Stimulated activated CD8-positive, alpha-beta memory T cell treated with anti-CD3 and anti-CD28 coated beads, Interleukin-12 subunit alpha, Interleukin-12 subunit beta, amount 100 ng/mL, for 4 hours (primary cell): ENCODE measurements at places on chromosomes 4 and X.

GRCh38 chr4:178082906-178083305 is 640.7 kb upstream of the AGA start:
- no peak for DNase-seq

DNA sequence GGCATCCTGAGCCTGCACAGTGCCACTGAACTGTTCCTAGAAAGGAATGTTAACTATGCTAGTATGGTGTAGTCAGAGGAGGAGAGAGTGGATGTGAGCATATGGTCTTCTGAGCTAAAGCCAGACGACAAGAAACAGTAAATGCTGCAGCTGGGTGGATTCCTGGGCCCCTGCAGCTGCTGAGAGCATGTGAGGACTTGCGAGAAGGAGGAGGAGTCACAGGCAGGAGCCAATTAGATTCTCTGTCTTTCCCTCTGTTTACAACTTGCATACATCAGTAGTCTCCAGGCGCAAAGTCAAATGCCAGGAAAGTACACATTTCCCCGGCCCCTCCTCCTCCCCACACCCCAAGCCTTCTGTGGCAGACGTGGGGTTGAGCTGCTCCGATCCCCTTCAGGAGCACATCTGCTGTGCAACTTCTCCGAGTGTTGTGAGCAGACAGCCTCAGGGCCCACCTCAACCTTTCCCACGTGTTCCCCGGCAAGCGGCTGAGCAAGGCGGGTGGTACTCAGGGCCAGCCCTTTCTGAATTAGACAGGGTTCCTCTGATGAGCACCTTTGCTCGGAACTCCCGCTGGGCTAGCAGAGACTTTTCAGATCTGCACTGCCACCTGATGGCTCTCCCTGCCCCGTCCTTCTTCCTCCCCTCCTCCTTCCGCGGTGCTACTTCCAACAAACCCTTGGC is 108.7 kb upstream of the ATP6AP2 start:
- DNase-seq, result no peak

DNA sequence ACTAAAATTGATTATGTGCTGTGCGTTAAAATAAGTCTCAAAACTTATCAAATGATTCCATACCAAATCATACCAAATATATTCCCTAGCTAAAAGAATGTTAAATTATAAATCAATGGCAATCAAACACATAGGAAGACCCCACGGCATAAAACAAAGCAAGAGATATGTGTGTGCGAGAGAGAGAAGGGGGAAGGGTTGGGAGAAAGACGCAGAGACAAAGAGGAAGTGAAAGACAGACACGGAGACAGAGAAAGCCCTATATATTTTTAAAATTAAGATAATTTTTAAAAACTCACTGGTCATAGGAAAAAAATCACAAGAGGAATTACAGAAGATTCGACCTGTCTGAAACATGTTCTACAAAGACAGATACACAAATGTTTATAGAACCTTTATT is 371.4 kb downstream of the NLGN4X start:
- DNase-seq, result no peak

GRCh38 chr4:112321776-112322684 is 24.9 kb downstream of the ALPK1 start:
- peak; percentile 26 for DNase-seq

DNA sequence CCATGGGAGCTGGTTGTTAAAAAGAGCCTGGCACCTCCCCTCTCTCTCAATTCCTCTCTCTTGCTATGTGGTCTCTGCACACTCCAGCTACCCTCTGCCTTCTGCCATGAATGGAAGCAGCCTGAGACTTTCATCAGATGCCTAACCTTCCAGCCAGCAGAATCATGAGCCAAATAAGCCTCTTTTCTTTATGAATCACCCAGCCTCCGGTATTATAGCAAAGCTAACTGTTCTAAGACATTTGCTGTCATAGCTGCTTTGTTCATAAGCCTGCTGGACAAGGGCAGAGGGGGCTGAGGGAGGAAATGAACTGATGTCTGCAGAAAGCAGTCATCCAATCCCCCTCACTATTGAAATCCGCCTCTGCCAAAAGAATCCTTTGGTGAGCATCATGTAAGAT is 196.7 kb downstream of the ZNF330 start:
- no peak for DNase-seq

- no peak for DNase-seq
These were observed 44.1 kb upstream of the SEC24B start for GRCh38 chr4:109389369-109390114.

DNA sequence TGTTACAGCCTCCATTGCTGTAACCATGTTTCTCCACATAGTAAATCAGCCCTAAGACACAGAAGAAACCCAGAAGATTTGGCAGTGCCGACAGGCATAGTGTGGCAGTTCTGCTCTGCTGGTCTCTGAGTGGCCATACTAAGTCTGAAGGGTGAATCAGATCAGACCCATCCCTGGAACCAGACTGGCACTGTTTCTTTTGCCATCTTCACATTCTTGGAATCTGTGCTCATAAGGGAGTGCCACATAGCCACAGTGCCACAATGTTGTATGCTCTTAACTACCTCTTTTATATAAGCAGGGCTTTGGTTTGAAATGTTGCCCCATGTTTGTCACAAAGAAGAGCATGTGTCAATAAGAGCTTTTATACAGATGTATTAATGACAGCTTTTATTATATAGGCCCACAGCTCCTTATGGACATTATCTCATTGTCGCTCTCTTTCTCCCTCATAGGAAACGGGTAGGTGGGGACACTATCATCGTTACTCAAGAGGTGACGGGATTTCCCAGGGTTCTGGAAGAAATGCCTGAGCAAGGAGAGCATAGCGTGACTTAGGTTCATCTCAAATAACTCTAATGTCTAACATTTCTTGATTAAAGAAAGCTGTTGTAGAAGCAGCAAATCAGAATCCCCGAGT is 128.2 kb downstream of the CBR4 start:
- DNase-seq, result no peak

DNA sequence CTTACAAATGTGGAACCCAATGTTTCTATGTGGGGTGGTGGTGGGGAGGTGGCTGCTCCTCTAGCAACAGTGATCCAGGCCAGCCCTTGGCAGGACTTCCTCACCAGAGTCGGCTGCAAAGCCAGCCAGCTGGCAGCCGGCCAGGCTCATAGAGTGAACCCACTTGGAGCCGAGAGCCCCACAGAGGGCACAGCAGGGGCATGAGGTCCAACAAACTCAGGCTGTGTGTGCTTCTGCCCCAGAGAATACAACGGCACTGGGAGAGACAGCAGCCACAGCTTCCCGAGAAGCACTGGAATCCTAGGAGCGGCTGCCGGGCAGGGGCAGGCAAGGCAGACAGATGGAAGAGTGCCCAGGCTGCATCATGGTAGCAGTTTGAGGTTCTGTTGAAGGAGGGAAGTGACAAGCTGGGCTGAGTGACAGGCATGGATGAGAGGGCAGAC is 23.5 kb upstream of the SOWAHD start:
- DNase-seq, result no peak

- no peak for DNase-seq
These were observed 4.1 kb upstream of the CTBP1 start for GRCh38 chr4:1252928-1253492.

GRCh38 chrX:133754657-133755056 is 230.7 kb downstream of the GPC3 start:
- no peak for DNase-seq

GRCh38 chr4:153541456-153542096 is 75.4 kb downstream of the TMEM131L start:
- no peak for DNase-seq

- DNase-seq, result no peak
These were observed 733.7 kb upstream of the CT83 start for GRCh38 chrX:117196481-117196880.

DNA sequence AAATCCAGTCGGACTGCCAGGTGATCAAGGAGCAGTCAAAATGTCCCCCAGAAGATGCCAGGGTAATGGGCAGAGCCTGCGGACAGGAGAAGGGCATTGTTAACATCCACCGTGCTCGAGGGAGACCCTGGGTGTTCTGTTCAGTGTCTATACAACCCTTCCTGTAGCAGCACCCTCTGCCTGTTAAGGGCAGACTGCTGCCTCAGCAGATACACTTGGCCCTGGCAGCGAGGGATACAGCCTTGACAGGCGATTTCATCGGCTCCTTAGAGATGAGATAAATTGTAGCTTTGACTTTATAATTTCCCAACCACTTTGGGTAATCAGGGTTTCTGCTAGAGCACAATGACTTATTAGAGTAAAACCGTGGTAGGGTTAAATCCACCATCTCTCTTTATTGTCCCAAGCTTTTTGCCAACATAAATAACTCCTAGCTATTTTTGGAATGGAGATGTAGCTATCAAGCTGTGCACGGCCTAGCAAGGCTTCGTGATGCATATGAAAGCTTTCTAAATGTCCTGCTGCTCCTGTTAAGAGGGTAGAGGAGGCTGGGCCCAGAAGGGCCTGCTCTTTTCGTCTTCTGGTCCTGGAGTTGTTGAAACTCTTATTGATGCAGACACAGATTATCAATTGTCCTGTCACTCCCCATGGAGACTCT is 195.9 kb downstream of the CPEB2 start:
- no peak for DNase-seq
